SK-MEL-5 (cell line): ENCODE measurements at places on chromosomes 3 and 15.

DNA sequence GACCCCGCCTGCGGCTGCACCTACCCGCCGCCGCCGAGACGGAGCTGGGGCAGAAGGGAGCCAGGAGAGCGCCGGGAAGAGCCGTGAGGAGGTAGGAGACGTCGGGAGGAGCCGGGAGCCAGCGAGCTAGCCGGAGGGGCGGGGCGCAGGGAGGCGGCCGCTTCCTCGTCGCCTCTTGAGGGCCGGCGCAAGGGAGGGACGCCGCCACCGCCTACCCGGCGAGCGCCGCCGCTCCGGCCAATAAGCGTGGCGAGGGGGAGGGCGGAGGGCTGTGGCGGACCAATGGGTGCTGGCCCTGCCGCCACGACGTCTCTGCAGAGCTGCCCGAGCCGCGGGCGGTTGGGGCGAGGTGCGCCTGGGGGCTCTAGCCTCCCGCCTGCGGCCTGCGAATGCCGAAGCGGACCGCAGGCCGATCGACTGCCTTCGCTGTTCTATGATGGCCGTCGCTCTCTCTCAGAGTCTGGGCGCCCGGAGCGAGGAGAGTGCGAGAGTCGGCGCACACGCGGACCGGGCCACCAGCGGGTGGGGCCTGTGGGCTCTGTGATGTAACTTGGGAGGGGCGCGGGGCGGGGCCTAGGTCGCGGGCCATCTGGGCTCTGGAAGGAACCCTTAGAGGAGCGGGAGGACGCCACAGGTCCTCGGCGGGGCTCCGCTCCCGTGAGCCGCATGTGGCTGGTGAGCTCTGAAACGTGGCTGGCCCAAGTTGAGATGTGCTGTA, 72.7 kb upstream of the MAP4 start:
- peak; percentile 96 for DNase-seq

DNA sequence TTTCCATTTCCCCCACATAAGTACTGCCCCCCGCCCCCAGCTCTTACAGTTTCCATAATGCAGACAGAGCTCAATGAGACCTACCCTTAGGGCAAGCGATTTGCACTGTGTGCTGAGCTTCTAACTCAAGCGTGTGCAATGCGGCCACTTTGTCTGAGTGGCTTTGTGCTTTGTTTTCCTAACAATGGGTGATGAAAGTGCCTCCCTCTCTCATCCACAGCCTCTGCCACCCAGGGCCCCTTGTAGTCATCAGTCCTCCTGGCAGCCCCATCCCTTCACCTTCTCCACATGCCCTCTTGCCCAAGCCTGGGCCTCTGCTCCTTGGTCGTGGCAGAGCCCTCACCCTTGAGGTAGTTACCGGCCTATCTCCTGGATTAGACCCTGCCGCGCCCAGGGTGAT, 17.2 kb downstream of the DAPK2 start:
- peak; percentile 26 for DNase-seq

GRCh38 chr3:45792036-45792435, 4.3 kb downstream of the SLC6A20 start:
- no peak for DNase-seq

DNA sequence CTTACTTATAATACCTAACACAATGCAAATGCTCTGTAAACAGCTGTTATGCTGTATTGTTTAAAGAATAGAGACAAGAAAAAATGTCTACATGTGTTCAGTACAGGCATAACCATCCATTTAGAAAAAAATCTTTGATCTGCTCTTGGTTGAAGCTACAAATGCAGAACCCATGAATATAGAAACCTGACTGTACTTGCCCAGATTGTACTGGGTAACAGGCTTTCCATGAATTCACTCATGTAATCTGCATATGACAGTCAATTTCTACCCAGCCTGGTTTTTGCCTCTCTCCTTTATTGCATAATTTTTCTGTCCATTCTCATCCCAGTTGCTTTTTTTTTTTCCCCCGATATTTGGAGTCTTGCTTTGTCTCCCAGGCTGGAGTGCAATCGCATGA, 62.6 kb upstream of the ETV5 start:
- DNase-seq = no peak

GRCh38 chr15:78112551-78112950, 18.7 kb downstream of the CIB2 start:
- no peak for DNase-seq

GRCh38 chr3:72776-73175, 123.8 kb upstream of the CHL1 start:
- DNase-seq = peak; percentile 20

DNA sequence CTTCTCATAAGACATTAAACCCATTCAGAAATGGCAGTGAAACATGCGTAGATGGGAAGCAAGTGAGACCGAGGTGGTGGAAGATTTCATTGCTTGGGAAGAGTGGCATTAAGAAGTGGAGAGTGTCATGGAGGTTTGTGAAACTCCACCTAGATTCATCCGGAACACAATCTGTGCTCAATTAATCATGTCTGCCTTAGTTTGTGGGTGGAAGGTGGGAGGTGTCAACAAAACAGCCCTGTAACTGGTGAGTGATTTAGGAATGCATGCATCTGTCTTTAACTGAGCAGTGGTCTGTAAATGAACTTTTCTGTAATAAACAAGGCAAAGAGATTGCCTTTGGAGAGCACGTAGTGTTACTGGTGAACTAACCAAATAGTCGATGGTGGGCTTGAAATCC, 113.7 kb downstream of the WNT5A start:
- DNase-seq = no peak

DNA sequence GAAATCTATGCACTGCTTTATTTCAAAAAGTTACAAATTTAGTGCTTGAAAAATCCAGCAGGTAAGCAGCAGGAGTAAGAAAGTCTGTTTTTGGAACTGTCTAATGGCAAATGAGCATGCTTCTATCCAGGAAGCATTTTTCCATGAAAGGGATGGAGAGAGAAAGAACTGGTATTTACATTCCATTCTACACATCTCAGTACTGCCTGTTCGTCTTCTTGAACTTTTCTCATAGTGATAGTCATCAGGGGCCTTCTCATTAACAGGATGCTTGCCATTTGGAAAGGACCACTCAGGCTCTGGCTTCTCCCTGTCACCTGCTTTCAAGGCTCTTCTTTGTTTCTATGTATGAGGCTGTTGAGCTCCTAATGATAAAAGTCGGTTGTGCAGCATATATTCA, 267.3 kb upstream of the IL12A start:
- DNase-seq = no peak

DNA sequence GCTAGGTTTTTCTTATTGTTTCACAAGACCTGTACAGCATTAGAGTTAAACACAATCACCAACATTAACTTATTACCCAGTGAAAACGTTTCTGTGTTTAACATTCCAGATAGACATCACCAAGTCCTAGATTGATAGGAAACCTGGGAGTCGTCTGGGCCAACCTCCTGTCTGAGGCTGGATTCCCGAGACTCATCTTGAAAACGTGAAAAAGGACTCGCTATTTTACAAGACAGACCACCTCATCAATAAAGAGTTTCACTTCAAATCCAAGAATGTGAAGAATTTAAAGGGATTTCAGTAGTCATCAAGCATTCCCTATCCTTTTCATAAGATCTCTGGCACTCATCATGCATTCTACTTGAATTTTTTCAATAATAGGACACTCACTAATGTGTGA, 626.6 kb downstream of the MCTP2 start:
- no peak for DNase-seq

DNA sequence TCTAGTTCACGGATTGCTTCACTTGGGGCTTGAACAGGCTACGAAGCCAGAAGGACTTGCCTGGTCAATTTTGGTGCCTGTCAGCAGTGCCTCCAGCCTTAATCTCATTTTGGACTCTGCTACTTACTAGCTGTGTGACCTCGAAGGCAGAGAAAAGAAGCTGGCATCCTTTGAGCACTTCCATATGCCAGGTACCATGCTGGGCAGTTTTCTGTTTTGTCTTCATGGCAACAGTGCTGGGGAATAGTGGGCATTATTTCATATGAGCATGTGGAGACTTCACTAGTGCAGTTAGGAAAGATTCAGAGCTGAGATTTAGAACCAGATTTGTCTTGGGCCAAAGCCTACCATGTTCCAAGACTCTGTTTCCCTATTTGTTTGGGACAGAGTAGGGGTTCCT, 92.2 kb downstream of the LRTM1 start:
- no peak for DNase-seq

GRCh38 chr3:41711651-41712050, 250.3 kb downstream of the ULK4 start:
- DNase-seq = peak; percentile 27

GRCh38 chr3:192382861-192383260, 344.5 kb downstream of the FGF12 start:
- no peak for DNase-seq

GRCh38 chr15:22989576-22990477, 9.7 kb upstream of the CYFIP1 start:
- no peak for DNase-seq

DNA sequence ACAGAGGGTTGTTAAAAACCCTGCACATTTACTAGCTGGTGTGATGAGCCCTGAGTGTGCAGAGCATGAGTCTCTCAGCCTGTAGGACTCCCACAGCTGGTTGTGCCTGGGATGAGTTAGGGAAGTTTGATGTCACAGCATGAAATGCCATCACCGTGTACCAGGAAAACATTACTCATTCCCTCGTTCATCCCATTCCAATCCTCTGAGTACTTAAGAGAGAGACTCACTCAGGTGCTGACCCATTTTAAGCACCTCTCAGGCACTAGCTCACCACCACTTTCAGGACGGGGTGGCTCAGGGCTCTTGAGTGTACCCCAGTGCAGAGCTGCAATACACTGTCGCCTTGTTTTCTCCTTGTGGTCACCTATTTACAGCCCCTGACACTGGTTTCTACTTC, 18.7 kb downstream of the MGLL start:
- no peak for DNase-seq

DNA sequence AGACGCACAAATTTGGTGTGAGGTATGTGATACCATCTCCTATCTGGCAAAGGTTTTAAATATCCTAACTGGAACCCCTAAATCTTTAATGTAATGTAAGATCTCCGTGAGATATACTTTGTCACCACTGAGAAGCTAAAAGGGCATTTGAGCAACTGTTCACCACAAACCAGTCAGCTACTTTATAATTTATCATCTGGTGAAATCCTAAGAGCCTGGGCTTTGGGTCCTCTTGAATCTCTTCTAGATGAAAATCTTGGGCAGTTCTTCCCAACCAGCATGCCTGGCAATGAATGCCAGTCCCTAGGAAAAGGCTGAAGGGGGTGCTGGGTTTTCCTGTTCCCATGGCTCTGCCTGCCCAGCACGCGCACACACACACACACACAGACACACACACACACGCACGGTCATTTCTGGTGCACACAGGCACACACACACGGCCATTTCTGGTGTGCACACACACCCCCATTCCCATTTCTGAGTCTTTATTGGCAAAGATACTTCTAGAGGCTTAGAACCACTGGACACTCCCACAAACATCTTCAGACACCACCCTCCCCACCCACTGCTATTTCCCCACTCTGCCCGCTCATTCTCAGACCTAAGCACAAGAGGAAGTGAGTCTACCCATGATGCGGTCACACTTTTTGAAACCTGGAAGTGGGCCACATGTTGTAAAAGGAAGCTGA, 72.6 kb downstream of the MYO1E start:
- peak; percentile 72 for DNase-seq

- no peak for DNase-seq
Observed at GRCh38 chr3:98914210-98915080, 12.9 kb upstream of the DCBLD2 start.

DNA sequence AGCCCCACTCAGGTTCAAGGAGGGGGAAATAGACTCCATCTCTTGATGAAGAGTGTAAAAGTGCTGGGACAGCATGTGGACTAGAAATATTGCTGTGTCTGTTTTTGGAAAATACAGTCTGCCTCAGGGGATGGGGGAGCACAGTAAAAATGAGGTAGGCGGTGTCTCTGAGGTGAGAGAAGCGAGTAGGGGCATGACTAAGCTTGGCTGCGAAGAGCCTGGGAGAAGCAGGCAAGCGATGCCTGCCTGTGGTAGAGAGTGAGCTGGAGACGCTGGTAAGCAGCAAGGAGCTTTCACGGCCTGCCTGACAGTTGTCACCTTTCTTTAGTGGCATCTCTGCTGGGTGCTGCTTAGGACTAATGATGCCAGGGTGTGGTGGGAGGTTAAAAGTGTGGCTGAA, 49.0 kb upstream of the DCLK3 start:
- no peak for DNase-seq

GRCh38 chr3:147940405-147941193, 531.4 kb downstream of the ZIC1 start:
- no peak for DNase-seq

- no peak for DNase-seq
Observed at GRCh38 chr15:52098323-52098722, 14.3 kb downstream of the BCL2L10 start.

DNA sequence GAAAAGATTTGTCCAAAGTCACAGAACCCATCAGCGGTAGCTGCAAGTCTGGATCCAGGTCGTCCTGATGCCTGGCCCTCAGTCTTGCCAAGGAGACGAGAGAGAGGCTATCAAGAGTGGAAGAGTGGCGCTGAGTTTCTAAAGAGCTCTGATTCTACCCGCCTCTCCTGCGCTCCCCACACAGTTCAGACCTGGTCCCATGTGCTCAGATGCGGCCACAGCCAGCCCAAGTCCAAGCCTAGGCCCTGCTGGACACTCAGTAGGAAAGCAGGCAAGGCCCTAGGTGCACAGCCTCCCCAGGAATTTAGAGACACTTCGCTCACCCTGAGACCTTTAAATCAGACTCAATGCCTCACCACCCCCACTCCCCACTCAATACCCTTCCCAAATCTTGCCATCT, 32.4 kb downstream of the CCDC12 start:
- no peak for DNase-seq

DNA sequence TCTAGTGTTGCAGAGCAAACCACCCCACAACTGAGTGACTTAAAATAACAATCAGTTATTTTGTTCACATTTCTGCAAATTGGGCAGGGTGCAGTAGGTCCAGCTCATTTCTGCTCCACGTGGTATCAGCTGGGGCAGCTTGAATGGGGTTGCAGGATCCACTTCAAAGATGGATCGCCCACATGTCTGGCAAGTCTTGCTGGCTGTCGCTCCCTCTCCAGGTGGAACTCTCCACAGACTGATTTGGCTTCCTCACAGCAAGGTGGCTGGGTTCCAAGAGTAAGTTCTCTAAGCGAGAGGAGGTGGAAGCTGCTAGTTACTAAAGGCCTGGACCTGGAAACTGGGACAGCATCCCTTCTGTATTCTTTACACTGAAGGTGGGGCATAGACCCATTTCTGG, 213.3 kb downstream of the SLC9A9 start:
- no peak for DNase-seq

- DNase-seq = no peak
Observed at GRCh38 chr3:197407053-197407452, 108.6 kb upstream of the DLG1 start.

DNA sequence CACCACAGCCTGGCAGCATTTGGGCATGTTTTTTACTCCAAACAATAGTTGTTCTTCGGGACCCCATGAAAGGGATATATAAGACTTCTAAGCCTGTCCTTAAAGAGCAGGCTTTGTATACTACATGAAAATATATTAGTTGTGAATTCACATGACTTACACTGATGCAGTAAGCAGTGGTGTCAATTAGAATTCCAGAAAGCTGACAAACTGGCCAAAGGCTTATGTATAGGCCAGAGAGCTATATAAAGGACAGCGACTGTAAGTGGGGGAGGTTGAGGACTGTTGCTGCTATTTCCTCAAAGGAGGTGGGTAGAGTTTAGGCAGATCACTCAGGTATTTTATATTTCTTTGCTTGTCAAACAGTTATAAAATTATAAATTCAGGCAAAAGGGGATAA, 24.8 kb downstream of the KPNA4 start:
- DNase-seq = peak; percentile 40
